ENCODE measurements at places on chromosomes 11 and 22.

GRCh38 chr11:20055312-20055711, 105.0 kb downstream of the DBX1 start:
- DNase-seq = no peak

- DNase-seq = no peak
Observed at GRCh38 chr11:19810852-19811251, 98.2 kb downstream of the NAV2 start.

DNA sequence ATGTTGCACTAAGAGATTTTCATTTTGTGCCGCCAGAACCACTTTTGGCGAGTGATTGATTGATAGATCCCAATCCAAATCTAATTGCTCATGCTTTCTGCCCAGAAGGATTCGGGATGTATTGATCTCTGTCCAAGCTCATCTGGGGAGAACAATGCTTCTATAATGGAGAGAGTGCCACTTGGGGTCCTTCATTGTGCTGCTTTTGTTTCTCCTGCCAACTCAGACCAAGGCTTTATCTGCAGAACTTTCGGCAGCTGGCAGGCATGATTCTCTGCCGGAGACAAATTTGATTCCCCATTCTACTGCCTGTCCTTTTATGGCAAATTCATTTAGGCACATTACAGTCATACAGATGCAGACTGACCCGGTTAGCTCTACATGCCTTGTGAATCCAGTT, 62.9 kb upstream of the NTM start:
- DNase-seq = no peak

GRCh38 chr11:77619576-77620198, 17.9 kb downstream of the CLNS1A start:
- DNase-seq = no peak

GRCh38 chr11:122128146-122128545, 12.1 kb upstream of the BLID start:
- no peak for DNase-seq

DNA sequence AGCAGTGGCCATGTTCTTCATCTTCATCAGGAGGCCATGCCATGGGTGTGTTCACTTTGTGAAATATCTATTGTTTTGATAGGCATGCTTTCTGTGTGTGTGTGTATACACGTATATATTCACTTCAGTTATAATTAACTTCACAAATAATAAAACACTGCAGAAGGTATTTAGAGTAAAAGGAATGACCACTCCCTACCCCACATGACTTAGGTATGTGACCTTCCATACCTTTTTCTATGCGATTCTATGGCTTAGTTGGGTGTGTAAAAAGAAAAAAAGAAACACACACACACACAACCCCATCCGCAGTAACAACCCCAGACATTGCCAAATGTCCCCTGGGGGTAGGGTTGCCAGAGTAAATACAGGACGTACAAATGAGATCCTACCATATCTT, 72.0 kb downstream of the CYTH4 start:
- DNase-seq = no peak

DNA sequence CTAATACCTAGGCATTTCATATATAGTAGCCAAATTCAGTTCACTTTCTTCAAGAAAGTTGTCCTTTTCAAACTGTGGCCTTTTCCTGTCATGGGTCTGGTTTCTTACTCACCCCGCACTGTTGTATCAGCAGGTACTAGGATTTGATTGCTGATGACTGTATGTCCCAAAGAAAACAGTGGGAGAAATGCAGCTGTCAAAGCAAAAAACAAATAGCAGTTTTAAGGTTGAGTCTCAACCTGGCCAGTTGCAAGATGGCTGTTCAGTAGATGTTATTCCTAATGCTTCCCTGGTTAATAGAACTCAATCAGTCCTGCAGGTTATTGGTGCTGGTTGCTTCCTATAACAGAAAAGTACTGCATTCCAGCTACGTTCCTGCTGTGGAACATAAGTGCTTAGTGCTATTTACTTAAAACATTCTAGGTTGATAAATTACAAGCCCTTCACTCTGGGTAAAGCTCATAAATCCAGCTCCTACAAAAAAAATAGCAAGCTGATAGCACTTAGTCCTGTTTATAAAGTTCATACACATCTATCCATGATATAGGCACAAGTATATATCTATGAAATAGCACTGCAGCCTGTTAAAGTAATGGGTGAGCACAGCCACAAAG, 26.6 kb downstream of the NF2 start:
- no peak for DNase-seq

GRCh38 chr22:24423519-24424000, 3.8 kb upstream of the ADORA2A start:
- DNase-seq = no peak

GRCh38 chr11:12248330-12248729, 129.0 kb upstream of the PARVA start:
- no peak for DNase-seq

GRCh38 chr11:74023276-74023675, 14.4 kb upstream of the UCP3 start:
- no peak for DNase-seq

DNA sequence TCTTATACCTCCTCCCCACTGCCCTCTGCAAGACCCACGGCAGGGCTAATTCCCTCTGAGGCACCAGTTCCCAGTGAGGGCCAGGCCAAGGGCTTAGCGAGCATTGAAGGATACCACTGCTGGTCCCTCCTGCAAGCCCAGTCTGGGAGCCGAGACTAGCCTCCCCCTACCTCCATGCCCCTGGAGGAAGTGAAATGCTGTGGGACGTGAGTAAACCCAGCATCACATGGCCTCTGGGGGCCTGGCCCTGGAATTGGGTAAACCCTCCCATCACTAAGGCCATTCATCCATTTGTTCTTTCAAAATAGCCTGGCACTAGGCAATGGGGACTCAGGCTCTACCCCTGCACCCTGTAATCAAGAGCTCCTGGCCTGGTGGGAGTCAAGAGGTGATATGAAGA, 24.7 kb downstream of the ARAP1 start:
- DNase-seq = no peak

DNA sequence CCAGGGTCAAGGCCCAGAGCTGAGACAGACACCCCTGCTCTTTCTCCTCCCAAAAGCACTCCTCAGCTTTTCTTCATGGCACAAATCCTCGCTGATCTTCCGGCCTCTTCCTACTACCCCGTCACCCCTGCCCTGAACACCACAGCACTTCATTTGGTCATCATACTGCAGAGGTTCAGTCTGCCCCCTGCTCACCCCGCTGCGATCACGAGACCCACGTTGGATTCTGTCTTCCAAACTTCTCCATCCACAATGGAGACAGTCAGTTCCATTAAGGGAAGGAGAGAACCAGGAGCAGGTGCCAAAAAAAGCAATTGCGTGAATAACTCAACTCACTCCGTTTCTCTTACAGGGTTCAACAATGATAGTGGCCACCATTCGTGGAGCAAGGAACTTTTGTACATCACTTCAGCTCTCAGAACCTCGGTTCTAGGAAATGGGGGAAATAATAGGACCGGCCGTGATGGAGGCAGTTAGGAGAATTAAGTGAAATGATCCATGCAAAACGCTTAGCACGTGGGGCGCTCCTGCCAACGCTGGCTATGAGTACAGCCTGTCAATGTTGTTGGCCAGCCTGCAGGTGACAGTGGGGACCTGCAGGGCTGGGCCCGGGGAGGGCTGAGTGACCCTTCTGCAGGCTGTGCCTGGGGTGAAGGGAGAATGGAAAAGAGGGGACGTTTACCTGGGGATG, 45.9 kb downstream of the MN1 start:
- DNase-seq = no peak

GRCh38 chr22:17191163-17191784, 28.0 kb downstream of the ADA2 start:
- DNase-seq = no peak

GRCh38 chr22:37865510-37865909, 16.3 kb downstream of the EIF3L start:
- no peak for DNase-seq

DNA sequence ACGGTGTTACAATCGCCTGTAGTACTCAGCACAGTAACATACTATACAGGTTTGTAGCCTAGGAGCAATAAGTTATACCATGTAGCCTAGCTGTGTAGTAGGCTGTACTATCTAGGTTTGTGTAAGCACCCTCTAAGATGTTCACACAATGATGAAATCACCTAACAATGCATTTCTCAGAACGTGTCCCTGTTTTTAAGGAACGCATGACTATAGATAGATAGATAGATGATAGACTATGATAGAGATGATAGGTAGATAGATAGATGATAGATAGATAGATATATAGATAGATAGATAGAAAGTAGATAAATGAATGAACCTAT, 203.9 kb downstream of the FAM76B start:
- DNase-seq = no peak

DNA sequence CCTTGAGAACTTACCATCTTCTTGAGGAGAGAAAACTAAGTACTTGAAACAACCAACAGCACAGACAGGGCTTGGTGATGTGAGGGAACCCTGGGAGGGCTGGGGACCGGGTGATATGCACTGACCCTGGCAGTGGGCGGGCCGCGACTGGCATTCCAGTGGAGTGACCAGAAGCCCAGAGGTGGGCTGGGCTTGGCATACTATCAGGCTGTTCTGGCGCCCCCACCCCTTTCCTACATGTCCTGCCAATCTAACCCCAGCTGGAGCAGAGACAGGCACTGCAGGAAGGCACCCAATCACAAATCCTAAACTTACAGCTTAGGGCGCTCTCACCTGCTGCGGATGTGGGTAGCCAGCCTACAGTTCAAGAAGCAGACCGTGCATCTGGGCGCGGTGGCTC, 54.0 kb upstream of the GCAT start:
- no peak for DNase-seq

GRCh38 chr11:2256951-2257700, 13.3 kb downstream of the ASCL2 start:
- DNase-seq = no peak

- no peak for DNase-seq
Observed at GRCh38 chr11:119739021-119739703, 10.2 kb upstream of the NECTIN1 start.

DNA sequence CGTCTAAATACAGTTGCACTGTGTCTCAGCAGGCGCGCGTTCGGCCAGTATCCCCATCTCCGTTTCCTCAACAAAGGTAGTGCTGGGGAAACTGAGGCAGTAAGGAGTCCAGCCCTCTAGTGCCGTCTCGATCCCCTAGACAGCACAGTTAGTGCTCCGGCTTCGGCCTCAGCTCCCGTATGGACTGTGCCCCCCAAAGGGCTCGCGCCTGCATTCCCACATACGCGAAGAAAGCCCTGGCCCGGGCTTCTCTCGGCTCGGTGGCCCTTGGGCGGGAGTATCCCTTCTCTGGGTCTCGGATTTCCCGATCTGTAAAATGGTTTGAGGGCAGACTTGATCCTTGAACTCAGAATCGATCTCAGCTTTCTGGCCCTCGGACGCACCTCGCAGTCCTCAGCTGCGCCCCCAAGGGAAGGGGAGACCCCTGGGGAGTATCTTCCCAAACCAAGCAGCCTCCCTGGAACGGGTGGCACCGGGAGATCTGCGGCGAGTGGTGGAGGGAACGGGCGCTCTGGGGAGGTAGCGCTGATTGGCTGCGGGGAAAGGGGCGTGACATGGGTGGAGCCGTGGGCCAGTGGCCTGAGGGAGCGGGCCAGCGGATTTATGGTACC, 759 bp upstream of the PEX16 start:
- no peak for DNase-seq

- no peak for DNase-seq
Observed at GRCh38 chr11:132746305-132746704, 786.0 kb downstream of the OPCML start.

DNA sequence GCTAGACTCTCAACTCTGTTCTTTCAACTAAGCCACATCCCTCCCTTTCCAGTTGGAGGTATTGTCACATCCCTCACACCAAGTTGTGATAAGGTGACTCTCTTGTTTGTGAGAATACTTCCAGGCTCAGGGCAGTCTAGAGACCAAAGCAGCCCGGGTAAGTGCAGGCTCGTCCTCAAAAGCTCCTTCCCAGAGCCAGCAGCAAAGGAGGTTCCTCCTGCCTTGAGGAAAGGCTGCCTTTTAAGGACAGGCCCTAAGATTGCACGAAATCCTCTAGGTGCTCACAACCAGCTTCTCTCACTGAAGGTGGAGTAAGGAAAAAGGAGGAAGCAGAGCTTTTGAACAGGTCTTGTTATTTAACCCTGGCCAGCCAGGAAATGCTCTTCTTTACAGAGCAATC, 53.4 kb downstream of the SMCO4 start:
- DNase-seq = no peak

- DNase-seq = no peak
Observed at GRCh38 chr11:78684377-78684776, 109.7 kb upstream of the NARS2 start.

DNA sequence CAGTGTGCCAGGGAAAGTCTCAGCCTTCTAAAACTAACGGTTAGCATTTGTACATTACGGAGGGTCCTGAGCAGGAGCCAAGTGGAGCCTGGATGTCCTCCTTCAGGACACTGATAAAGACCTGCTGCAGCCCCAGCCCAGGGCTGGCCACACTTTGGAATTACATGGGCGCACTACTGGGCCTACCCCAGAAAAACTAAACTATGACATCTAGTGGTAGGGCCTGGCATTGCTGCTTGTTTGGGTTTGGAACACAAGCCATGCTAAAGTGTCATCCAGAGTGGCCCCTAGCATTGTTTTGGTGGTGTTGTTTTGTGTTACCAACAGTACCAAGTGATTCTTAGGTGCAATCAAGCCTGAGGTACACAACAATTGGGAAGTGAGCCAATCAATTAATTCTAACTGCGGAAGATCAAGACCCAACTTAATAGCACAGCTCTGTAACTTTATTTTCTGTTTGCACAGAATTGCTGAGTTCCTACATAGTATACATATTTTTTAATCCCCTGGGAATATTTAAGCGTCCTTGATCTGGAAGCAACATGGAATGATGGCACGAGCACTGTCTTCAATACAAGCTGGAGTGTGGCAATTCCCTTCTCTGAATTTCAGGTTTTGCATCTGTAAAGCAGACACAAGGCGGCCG, 340.7 kb downstream of the LARGE1 start:
- no peak for DNase-seq

GRCh38 chr11:19922689-19923035, 210.0 kb downstream of the NAV2 start:
- DNase-seq = no peak

GRCh38 chr22:50544078-50544745, 1.5 kb upstream of the KLHDC7B start:
- no peak for DNase-seq

GRCh38 chr22:35051791-35052190, 14.2 kb upstream of the ISX start:
- DNase-seq = no peak

DNA sequence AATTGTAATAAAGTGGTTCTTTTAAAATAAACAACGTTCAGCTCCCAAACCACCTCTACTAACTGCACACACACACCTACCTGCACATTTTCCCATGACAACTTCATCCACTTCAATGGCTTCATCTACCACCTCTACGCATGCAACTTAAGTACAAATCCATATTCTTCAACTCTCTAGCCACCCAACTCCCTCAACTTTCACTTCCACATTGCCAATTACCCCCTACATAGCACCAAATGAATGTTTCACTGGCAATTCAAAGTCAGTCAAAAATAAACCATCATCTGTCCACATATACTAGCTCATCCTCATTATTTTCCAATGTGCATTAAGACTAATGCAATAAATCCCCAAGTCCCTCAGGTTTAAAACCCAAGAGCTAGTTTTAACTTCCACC, 50.7 kb upstream of the ARHGAP32 start:
- DNase-seq = no peak
